DMS 273 treated with DMSO at 0.1 percent for 48 hours (cell line): ENCODE measurements at places on chromosomes 2 and 18.

- no peak for DNase-seq
Measured at GRCh38 chr18:75123113-75123512, 85.8 kb downstream of the PTGR3 start.

DNA sequence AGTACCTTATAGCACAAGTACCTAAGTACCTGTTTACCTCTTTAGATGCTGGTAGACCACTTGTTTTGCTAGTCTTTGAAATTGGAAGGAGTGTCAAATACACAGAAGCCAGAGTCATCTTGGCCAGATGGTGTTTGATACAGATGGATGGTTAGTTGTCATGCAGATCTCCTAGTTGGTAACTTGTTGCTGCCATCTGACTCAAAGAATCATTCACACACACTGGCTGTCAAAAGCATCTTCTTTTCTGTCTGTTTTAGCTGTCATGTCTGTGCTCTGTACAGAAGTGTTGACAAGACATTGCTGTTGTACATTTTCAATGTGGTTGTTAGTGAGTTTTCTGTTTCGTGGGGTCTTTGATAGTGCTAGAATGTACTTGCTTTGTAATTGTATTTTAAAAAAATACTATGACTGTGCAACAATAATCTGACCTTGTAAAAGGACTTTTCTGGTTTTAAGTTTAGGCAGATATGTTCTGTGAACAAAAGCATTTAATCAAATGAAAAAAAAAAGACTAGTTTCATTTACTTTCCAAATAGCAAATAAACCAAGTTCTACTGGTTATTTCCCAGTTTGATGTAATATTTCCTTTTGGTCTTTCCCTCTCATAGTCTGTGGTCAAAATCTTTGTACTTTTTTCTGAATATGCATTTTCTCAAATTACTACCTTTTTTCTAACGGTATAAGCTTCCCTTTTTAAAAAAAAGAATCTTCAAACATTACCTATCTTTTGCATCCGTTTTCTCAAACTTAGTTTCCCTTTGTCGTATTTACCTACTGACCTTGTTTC lies 39.9 kb downstream of the TANK start:
- DNase-seq, result peak; percentile 26

DNA sequence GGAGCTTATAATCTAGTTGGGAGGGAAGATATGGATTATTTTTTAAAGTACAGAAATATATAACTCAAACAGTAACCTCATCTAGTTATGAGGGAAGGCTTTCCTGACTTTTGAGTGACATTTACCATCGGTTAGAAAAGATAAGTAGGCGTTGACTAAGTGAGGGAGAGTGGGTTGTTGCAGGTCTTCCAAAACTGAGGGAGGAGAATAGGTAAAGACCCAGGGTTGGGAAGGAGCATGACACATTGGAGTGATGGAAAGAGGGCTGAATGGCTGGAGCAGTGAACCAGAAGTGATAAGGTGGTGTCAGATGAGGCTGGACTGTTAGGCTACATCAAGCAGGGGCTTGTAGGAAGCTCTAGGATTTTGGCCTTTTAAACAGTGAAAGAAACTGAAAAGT lies 10.6 kb upstream of the NUP35 start:
- DNase-seq, result no peak

DNA sequence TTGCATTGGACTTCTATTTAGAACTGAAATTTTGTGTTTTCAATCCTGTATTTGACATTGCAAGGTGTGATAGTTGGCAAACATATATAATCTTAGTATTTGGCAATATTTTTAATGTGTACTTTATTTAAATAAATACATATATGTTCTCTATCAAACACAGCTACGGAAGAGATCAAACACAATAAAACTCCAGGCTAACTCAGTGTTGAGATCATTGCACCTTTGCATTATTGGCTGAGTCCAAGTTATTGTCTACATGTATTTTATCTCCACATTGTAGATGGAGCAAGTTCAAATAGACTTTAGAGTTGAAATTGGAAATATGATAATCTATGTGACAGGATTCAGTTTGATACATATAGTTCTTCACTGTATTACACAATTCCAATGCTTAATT lies 176.7 kb downstream of the ST6GAL2 start:
- DNase-seq, result no peak

- no peak for DNase-seq
Measured at GRCh38 chr2:111678161-111678560, 205.8 kb downstream of the ANAPC1 start.

DNA sequence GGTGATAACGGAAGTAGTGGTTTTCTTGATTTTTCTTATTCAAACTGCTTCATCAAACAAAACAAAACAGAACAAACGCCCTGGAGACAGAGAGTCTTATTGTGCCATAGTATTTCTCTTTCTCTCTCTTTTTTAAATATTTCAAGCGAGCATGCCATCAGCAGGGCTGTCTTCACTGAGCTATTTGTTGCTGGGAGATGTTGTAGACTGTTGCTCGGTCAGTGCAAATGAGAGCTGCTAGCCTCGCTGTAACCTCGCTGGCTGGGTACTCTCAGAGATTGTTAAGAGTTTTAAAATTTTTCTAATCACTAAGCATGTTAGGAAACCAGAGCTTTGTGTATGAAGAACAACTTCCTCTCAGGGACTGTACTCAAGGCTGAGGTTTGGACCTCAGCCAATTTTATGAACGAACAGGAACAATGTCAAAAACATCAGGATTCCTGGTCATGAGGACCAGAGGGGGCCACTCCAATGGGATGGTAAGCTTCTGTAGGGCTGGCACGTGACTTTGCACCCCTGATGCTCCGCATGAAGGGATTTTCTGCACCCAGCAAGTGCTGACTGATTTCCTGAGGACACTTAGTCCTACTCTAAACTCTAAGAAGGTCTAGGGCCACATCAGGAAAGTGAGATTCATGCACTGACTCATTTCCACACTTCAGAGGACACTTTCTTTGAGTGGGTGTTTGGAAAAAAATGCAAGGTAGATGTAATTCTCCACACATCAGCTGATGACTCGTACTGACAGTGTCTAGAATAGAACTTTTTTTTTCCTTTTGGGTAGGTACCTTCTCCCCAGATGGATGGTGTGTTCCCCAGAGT lies 59.8 kb upstream of the IL1R1 start:
- no peak for DNase-seq

DNA sequence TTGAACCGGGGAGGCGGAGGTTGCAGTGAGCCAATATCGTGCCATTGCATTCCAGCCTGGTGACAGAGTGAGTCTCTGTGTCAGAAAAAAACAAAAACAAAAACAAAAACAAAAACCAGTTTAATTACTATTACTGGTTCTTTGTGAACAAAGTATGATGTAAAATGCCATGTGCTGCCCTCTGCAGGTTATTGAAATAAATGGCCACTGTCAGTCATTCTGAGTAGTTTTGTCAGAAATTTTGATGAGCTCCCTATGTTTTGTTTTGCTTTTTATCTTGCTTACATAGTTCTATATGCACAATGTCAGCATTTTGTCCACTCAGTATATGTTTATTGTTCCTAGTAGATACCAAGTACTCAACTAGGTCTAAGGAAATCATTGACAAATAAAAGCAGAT lies 423.6 kb upstream of the CHST9 start:
- DNase-seq, result no peak

GRCh38 chr2:172200495-172201085 lies 97.9 kb upstream of the DLX2 start:
- no peak for DNase-seq

GRCh38 chr2:60826111-60826510 lies 55.3 kb upstream of the REL start:
- DNase-seq, result no peak

DNA sequence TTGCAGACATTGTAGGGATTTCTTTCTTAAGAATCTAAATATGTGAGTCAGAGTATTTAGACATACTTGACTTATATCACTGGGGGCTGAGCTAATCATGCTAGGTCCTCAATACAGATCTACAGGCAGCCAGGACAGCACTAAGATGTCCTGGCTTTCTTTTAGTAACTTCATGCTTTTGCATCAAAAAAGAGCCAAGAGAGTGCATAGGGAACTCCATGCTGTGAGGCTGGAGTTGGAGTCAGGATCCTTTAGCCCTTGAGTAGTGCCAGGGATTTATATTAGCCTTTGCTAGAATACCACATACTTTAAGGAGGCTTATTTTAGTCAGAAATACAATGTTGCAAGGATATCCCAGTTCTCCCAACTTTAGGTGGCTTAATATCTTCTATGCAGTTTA lies 289.7 kb downstream of the CCDC85A start:
- no peak for DNase-seq

DNA sequence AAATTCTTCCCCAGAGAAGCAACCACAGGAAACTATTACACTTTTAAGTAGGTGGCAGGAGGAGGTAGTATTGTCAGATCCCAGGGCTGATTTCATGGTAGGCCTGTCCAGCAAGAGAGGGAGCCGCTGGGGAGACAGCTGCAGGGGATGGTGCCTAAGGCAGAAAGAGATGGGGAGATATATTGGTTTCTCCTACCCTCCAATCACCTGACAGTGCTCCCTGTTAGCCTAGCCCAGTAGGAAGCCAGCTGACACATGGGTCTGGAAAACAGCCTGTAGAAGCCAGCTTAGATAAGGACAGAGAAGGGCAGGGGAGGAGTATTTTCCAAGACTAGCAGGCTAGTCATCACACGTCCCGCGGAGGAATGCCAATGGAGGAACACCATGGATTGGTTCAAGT lies 8.2 kb upstream of the SPOPL start:
- DNase-seq, result no peak

- no peak for DNase-seq
Measured at GRCh38 chr18:2559249-2559648, 12.1 kb downstream of the METTL4 start.

- DNase-seq, result no peak
Measured at GRCh38 chr2:159137511-159138241, 148.8 kb downstream of the WDSUB1 start.

- no peak for DNase-seq
Measured at GRCh38 chr2:193272011-193272410, 1077.3 kb upstream of the TMEFF2 start.

GRCh38 chr18:8507915-8508705 lies 101.1 kb upstream of the RAB12 start:
- DNase-seq, result no peak

GRCh38 chr2:177282181-177282641 lies 17.7 kb upstream of the NFE2L2 start:
- peak; percentile 33 for DNase-seq

GRCh38 chr2:74658516-74658915 lies 4.5 kb downstream of the SEMA4F start:
- no peak for DNase-seq

DNA sequence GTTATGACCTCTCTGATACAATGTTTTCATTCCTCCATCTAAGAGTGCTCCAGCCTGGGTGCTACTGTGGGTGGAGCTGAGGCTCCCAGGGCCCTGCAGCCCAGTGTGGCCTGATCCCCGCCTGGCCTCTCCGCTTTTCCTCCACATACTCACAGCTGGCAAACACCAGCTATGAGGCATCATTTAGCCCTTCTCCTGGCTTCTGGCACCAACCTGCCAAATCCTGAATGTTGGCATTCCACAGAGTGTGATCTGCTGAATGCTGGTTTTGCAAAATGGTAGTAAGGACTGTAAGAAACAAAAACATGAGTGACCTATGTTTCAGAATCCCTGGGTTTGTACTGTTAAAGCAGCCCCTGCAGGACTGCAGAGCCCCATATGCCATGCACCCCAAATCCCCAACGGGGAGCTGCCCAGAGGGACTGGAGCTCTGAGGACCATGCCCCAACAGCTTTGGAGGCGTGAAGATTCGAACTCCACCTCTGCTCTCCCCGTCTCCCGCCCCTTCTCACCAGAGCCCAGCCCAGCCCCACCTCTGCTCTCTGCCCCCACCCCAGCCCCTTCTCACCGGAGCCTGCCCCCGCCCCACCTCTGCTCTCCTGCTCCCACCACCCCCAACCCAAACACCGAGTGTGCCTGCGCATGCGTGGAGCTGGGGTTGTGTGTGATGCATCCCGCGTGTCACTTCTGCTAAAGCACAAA lies 4.2 kb downstream of the SLC66A2 start:
- no peak for DNase-seq

DNA sequence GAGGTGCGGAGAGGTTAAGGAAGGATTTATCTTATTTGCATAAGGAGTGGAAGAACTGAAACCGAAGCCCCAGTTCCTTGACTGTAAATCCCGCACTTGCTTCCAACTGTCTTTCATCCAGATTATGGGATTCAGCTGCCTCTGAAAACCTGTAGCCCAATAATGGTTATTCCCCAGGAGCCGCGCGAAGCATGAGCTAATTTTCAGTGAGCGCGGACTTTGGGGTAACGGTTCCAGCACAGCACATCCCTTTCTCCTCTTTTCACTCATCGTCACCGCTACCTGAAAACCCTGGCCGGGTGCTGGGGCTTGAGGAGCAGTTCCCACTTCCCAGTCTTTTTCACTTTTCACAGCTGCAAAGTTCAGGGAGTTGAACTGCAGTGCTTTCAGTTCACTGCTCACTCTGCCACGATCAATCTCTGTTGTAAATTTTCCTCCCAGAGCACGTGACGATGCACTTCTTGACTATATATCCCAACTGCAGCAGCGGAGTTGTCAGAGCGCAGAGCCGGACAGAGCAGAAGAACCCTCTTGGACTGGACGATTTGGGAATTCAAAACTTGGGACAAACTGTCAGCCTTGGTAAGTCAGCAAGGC lies at the start of gene KCNE4:
TSS of gene KCNE4 (plus strand) at position 498 of the 597 bp plus-strand sequence. CDS start 641 bp downstream, outside the sequence.
- DNase-seq, result no peak

DNA sequence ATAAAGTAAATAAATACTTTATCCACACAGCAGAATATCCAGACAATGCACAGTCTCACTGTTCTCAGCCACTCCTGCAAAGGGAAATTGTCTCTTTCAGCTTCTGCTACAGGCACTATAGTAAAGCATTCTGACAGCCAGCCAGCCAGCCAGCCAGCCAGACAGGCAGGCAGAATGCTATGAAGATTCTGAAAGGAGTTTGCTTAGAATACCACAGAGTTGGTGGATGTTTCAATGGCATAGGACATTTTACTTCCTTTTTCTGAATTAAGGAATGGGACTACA lies 116.1 kb upstream of the CYP26B1 start:
- no peak for DNase-seq
